ENCODE measurements at places on chromosomes 12 and 14. TPM values are rescaled to one million over a fixed set of nuclear protein-coding genes. Genes with fewer than 3 reads are reported as not detected.

SEC23A gene
- total RNA-seq = 144 TPM

POTEM gene
- total RNA-seq = not detected

FZD10 gene
- not detected for total RNA-seq

DAO gene
- not detected for total RNA-seq

SAMD15 gene
- 1.0 TPM for total RNA-seq

PIK3C2G gene
- total RNA-seq = 0.04 TPM

SYNDIG1L gene
- total RNA-seq = not detected

LRFN5 gene
- total RNA-seq = 11.1 TPM

- no peak for DNase-seq
- H3K27me3 ChIP-seq = no peaks in the 10 kb centered on the region
- 0 out of 2 replicates have a peak, but pooled peaks cover 5% of the 10 kb centered on the region for H3K4me1 ChIP-seq
- no peaks in the 10 kb centered on the region for H3K36me3 ChIP-seq
Measured at GRCh38 chr12:42669553-42669952, 80.0 kb upstream of the PRICKLE1 start.

- H3K36me3 ChIP-seq = no peaks in the 10 kb centered on the region
- no peaks in the 10 kb centered on the region for H3K27me3 ChIP-seq
- H3K4me1 ChIP-seq = peaks cover 6% of the 10 kb centered on the region
- no peak overlapping the region for H3K27ac ChIP-seq
- no peak for DNase-seq
- H3K4me3 ChIP-seq = no peak overlapping the region
Measured at GRCh38 chr14:80634106-80634758, 307.3 kb downstream of the CEP128 start.

DNA sequence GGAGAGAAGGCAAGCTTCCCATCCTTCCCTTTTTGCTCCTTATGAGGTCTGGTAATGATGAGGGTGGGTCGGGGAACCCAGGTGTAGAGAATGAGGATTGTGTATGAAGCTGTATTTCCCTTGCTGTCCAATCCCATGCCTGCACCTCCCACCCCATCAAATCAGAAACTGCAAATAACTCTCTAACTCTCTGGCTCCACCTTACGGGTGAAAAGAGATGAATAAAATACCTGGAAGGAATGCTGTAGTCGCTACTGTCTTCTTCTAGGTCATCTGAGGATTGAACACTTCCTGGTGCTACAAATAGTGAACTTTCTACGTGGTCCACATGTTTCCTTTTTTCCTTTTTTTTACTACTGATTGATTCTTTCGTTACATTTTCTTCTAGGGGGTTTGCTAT, 38.9 kb upstream of the DICER1 start:
- no peaks in the 10 kb centered on the region for H3K27me3 ChIP-seq
- no peak overlapping the region for H3K27ac ChIP-seq
- peaks cover 6% of the 10 kb centered on the region for H3K36me3 ChIP-seq
- H3K4me3 ChIP-seq = no peak overlapping the region

DNA sequence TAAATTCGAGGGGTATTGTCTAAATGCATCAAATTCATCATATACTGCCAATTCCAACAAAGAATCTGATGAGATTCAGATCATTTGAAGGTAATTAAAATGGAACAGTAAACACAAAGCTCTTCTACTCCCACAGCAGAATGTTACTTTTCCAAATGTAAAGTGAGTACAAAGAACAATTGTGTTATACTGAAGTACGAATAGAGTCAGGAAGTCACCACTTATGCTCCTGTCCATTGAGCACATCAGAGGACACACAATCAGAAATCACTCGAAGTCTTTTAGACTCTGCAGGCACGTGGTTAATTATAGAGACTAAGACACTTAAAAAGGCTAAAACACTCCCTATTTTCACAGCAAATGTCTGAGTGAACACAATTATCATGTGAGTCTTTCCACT, 388.5 kb upstream of the MIS18BP1 start:
- H3K27ac ChIP-seq = no peak overlapping the region
- no peaks in the 10 kb centered on the region for H3K27me3 ChIP-seq
- no peak overlapping the region for H3K4me3 ChIP-seq
- 0 out of 2 replicates have a peak, but pooled peaks cover 3% of the 10 kb centered on the region for H3K4me1 ChIP-seq

DNA sequence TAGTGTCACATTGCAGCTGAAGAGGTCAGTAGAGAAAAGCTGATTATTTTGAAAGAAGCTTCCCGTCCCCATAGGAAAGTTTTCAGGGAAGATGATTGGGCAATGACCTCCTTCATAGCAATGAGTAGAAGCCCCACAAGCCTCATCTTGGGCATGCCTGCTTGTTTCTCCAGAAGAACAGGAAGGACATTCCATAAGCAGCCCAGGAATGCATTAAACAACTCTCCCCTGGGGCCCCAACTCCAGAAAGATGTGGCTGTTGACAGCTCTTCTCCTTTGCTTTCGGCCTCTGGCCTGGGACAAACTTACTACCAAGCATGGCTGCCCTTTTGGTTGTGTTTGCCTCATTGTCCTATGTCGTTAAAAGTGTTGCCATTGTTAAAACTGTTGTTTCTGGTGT, 5.7 kb upstream of the VDR start:
- no peaks in the 10 kb centered on the region for H3K4me1 ChIP-seq
- H3K27ac ChIP-seq = no peak overlapping the region
- H3K4me3 ChIP-seq = no peak overlapping the region
- no peaks in the 10 kb centered on the region for H3K36me3 ChIP-seq
- H3K27me3 ChIP-seq = no peaks in the 10 kb centered on the region

DNA sequence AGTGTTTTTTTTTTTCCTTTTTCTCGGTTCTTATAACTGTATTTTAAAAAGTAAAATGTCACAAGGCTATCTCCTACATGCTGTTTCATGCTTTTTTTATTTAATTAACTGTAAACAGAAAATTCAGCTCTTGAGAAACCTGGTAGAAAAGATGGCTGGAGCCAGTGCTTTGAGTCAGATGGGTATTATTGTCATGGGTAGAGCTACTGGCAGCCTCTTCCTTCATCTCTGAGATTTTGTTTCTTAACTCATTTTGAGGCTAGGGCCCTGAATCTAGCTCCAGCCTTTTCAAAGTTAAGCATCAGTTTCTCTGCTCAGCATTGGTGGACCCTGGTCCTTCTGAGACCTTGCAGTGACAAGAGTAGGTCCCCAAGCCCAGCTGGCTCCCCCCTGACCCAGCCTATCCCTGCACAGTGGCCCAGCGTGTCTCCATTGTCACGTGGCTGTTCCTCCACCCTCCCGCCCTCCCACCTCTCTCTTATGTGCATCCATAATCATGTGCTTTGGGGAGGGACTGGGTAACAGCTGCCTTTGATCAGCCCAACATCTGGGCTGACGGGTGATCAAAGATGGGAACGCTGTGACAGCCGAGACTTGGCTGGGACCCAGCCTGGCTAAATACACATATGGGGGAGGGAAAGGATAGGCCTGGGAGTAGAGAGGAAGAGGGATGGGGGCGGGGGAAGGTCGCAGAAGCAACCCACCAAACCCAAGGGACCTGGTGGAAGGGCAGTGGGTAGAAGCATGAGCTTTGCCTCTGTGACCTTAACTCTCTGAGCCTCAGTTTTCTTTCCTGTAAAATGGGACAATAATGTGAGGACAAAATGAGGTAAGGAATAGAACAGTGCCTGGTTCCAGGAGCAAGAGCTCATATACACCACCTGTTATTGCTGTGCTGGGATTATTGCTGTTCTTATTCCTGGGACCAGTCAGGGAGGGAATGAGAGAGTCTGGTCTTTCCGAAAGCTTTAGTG, 24.4 kb upstream of the RBM19 start:
- no peak overlapping the region for H3K4me3 ChIP-seq
- H3K27ac ChIP-seq = no peak overlapping the region
- no peaks in the 10 kb centered on the region for H3K4me1 ChIP-seq

GRCh38 chr12:59431266-59431665, 164.6 kb upstream of the SLC16A7 start:
- H3K4me1 ChIP-seq = no peaks in the 10 kb centered on the region
- no peak overlapping the region for H3K4me3 ChIP-seq
- DNase-seq = no peak
- no peaks in the 10 kb centered on the region for H3K27me3 ChIP-seq

- no peaks in the 10 kb centered on the region for H3K27me3 ChIP-seq
- DNase-seq = no peak
- H3K4me1 ChIP-seq = no peaks in the 10 kb centered on the region
- H3K4me3 ChIP-seq = no peak overlapping the region
- H3K36me3 ChIP-seq = no peaks in the 10 kb centered on the region
- no peak overlapping the region for H3K27ac ChIP-seq
Measured at GRCh38 chr14:79093531-79093930, 923.4 kb downstream of the NRXN3 start.

- DNase-seq = no peak
- no peaks in the 10 kb centered on the region for H3K36me3 ChIP-seq
- no peak overlapping the region for H3K4me3 ChIP-seq
Measured at GRCh38 chr12:104596134-104596799, 139.5 kb downstream of the CHST11 start.

DNA sequence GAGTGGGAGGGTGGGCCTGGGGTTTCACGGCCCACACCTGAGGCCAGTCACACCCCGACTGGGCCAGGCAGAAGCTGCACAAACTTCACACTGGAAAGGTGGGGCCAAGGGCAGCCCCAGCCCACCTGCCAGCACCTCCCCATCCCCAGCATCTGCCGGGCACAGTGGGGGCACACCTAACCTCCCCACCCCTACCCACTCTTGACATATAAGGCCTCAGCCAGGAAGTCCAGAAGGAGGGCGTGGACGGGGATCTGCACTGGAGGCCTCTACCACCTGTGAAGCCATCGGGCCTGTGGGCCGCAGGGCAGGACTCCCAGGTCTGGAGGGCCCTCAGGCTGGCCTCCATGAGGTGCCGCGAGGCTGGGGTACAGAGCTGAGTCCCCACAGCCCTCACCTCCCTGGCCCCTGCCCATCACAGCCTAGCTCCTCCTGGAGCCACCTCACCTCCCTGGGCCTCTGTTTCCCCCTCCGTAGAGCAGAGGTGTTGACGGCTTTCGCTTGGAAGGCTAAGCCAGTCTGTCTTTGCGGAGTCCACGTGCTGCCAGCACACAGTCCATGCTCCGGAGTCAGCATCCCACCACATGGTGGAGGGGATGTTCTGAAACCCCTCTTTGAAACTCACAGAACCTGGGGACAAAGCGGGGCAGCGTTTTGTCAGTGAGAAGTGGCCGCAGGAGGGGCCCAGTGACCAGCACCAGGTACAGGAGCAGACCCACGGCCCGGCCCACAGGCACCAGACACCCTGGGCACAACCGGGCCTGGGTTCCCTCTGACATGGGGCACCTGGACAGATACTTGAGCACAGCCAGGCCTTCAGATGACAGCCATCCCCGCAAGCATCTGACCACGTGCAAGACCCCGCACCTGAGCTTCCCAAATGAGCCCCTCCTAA, 38.2 kb upstream of the INF2 start:
- no peaks in the 10 kb centered on the region for H3K36me3 ChIP-seq
- DNase-seq = no peak
- H3K4me3 ChIP-seq = no peak overlapping the region
- H3K27ac ChIP-seq = no peak overlapping the region

All from SJCRH30 (cell line).